ENCODE measurements at places on chromosomes 16 and 17. TPM values are rescaled to one million over a fixed set of nuclear protein-coding genes. Genes with fewer than 3 reads are reported as not detected.

DNA sequence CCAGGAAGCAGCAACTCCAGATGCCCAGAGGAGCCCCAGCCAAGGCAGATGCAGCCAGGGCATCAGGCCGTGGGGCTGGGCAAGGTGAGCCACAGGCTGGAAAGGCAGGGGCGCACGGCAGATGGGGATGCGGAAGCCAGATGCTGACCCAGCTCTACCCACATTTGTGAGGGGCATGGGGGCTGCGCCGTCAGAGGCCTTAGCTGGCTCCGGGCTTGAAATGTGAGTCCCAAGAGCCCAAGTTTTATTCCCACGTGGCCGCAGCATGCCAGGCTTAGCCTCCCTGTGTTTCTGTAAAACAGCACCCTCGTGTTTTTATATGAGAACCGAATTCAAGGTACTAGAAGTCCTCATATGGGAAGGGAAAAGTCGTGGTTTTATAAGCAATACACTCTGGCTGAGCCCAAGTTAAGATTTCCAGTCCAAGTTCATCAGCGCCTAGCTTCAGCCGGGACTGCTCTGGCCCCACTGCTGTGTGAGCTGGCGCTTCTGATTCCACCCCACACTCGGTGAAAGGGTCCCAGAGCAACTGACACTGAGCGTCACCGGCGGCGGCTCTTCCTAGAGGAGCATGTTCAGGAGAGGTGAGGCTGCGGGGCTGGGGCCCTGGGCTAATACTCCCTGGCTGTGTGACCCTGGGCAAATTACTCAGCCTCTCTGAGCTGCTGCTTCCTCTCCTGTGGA lies 6.7 kb upstream of the C16orf95 start:
- DNase-seq: no peak

- DNase-seq: no peak
These were observed 40.8 kb downstream of the METRNL start for GRCh38 chr17:83119987-83120864.

DNA sequence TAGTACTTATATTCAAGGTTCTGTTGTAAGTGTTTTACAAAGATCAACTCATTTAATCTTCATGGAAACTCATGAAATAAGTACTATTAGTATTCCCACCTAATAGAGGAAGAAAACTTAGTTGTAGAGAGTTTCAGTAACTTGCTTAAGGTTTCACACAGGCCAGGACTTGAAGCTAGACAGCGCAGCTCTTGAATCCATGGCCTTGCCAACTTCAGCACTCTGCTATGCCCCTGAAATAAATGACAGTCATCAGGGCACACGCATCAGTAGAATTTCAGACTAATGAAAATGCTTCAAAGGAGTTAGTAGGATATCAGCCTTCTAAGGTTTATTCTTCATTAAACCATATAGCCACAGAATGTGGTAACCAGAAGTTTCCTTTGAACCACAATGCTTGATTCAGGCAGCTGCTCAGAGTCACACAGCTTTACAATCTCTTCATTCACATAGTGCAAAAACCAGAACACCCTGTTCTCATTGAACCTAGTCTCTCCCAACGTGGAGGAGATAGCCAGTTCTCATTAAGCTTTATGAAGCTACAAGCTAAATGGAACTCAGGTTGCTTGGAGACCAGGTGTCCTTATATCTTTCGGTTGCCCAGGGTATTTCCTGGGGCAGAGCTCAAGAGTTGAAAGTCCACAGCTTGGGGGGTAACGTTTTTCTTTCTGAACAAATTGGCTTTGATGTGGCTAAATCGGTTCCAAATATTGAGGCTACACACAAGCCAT lies 39.7 kb downstream of the KCNJ2 start:
- no peak for DNase-seq

The PRR35 gene
- 7.2 TPM for total RNA-seq

DNA sequence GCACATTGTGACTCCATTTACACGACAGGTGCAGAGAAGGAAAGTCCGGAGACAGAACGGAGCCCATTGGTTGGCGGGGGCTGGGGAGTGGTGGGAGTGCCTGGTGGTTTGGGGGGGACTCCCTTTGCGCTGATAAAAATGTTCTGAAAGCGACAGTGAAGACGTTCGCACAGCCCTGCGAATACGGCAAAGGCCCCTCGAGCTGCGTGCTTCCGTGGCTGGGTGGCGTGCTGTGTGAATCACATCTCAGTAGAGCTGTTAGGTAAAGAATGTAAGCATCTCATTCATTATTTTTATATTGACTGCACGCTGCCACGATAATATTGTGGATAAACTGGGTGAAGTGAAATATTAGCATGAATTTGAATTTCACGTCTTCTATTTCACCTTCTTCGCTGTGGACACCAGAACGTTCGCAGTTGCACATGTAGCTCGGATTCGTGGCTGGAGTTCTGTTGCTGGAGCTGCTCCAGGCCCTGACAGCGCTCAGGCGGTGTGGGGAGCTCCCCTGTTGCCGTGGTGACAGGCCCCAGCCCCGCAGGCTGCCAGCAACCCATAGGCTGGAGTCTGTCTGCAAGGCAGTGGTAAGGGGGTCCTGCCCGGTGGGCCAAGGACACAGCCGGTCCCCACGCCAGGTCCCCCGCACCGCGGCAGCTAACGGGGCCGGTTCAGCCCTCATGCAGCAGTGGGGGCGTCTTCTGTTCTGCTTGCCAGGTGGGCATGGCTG lies 44.6 kb downstream of the SOX8 start:
- no peak for DNase-seq

Measured in testis (tissue), 5 donors.